ENCODE measurements at places on chromosomes 5 and 9. TPM values are rescaled to one million over a fixed set of nuclear protein-coding genes. Genes with fewer than 3 reads are reported as not detected.

DNA sequence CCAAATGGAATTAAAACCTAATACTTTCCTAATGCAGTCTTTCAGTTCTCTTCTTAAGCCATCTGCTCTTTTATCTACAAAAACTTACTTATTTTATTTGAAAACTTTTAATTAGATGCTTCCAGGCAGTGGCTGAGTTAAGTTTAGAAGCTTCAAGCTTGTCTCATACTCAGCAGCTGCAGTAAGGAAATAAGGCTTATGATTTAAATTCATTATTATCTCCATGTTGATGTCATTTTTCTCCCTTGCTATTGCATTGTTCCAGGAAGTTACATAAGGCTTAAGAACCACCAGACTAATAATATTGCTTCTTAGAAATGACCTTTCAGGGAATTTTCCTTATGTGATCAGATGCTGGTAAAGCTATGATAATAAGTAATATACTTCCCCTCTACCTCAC, 119.6 kb downstream of the PPP2R2B start:
- no peak for DNase-seq

- no peak for DNase-seq
Observed at GRCh38 chr5:6395621-6396020, 17.3 kb upstream of the MED10 start.

Gene ANKRD20A1
- total RNA-seq: 0.17 TPM

GRCh38 chr5:154547551-154547950, 69.5 kb upstream of the HAND1 start:
- DNase-seq: no peak

DNA sequence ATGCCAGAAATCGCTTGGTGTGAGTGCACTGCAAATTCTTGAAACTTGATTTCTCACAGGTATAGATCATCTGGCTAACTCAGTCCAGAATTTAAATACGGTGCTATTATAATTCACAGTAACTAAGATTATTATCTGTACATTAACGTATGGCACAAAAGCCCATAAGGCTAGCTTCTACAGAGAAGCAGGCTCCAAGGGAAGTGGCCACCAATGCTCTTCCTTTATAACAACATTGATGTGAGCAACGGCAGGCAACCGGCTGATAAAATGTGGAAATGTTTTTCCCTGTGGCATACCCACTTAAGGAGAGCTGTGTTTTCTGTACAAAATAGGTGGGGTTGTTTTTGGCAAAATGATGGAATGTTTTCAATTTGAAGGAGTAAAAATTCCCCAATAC, 35.7 kb downstream of the SEMA4D start:
- DNase-seq: no peak

- DNase-seq: no peak
Observed at GRCh38 chr5:78644741-78645300, 3.8 kb downstream of the LHFPL2 start.

GRCh38 chr5:37116359-37116758, 132.8 kb downstream of the CPLANE1 start:
- DNase-seq: no peak

GRCh38 chr5:126002222-126002897, 420.8 kb upstream of the GRAMD2B start:
- peak; percentile 84 for DNase-seq

DNA sequence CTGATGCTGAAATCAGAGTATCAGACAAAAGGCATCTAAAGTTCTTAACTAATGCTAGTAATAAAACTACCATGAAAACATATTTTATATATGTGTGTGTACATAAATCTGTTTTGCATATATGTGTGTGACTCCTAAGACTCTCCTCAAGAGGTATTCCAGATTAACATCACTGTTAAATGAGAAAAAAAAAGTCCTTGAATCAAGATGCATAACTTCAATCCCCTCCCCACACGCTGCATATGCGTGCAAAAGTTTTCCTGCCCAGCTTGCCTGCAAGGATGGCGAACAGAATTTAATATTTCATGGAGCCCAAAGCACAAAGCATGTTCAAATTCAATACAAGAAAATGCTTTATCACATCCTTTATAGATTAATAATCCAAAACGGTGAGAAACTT, 34.7 kb downstream of the EFNA5 start:
- no peak for DNase-seq

- no peak for DNase-seq
Observed at GRCh38 chr5:132132138-132132537, 58.5 kb downstream of the CSF2 start.

Gene SEMA5A
- total RNA-seq: 1.6 TPM

Measured in epithelial cell of proximal tubule (primary cell).